ENCODE measurements at places on chromosomes 5 and 9.

DNA sequence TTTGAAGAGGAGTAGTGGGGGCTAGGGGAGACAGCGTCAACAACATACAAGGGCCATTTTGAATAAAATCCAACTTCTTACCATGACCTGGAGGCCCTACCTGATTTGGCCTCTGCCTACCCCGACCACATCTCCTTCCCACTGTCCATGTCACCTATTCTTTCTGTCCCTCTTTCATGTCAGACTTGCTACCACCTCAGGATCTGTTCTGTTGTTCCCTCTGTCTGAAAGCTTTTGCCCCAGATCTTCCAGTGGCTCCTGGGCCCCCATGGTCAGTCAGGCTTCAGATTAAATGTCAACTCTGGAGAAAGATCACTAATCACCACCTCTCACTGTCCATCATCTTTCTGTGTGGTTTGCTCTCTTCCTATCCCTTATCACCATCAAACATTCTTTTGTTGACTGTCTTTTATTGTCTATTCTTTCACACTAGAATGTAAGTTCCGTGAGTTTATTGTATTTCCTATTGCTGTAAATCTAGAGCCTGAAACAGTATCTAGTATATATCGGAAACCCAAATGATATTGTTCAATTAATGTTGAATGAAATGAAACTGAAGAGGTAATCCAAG lies 31.2 kb upstream of the APC start:
- DNase-seq, result no peak

GRCh38 chr5:131595088-131596033 lies 39.7 kb downstream of the RAPGEF6 start:
- DNase-seq, result peak; percentile 44

DNA sequence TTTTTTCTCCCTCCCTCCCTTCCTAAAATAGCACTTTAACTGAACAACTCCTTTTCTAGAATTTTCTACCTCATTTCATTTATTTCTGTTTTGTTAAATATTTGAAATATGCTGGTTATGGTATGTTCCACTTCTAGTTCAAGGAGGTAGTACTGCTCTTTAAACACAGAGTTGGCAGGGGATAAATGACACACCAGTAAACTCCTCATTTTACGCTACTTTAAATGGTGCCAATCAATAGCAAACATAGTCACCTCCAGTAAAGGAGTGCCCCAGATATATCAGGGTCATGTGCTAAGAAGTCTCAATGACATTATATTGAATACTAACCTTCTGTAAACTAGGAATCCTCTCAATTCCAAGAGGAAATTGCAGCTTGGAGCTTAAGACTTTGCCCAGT lies 56.9 kb downstream of the MYO10 start:
- DNase-seq, result no peak

GRCh38 chr5:84725946-84726570 lies 341.4 kb upstream of the EDIL3 start:
- DNase-seq, result no peak

DNA sequence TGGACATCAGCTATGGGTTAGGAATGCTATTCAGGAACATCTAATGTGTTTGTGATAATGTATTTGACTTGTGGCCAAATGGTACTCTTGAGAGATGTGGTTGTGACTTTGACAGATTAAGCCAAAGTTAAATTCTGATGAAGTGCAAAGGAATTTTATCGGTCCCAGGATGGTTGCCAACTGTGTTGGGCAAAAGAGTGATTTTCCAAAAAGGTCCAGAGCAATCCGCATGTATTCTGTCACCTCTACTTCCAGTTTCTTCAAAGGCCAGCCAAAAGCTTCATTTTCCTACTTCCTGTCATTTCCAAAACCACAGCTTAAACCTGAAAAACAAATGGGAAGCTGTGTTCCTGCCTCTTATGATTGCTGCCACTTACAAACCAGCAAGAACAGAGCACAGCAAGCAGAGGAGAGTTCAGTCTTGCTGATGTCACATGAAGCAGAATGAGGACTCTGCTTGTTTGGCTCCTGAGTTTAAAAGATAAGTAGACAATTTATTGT lies 59.8 kb downstream of the MARCHF3 start:
- no peak for DNase-seq

DNA sequence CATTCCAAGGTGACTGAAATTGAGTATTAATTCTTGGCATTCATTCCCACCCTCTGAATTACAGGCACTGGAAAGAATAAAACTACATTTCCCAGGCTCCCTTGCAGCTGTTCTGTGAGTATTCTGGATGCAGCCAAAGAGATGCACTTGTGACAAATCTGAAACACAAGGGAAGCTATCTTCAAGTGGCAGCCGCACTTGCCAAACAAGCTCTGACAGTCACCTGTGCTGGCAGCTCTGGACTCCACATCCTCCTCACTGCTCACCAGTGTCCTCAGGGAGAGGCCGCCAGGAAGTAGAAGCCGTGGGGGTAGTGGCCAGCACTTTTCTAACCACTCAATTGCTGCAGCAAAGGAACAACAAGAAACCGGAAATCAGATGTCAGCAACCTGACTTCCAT lies 275.0 kb downstream of the NR2F1-AS1 start:
- no peak for DNase-seq

DNA sequence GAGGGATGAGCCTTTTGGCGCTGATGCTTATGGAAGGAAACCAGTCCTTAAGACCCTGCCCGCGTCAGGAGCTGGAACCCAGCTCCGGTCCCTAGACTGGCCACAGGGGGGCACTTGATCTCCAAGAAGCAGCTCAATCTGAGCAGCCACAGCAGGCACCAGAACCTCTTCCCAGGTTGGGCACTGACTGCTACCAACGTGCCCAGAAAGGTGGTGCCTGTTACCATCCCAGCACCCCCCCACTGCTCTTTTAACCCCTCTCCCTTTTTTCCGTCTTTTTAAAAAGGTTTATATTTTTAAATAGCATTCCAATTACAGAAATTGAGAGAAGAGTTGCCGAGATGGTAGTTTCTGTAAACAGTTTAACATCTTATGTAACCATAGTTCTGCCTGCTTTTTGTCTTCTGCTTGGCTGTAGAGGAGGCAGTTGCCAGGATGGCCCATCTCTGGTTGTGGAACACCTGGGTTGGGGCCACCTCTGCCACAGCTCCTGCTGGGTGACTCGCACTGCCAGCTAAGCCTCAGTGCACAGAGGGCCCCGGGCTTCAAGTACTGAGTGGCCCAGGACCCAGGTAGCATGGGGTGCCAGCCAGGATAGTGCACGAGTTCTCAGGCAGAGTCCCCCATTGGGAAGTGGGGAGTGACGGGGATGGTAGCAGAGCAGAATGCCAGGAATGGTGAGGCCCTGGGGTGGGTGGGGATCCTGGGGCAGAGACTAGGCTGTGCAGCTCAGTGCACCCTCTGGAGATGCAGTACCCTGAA lies 62.8 kb downstream of the PFDN1 start:
- DNase-seq, result peak; percentile 78

DNA sequence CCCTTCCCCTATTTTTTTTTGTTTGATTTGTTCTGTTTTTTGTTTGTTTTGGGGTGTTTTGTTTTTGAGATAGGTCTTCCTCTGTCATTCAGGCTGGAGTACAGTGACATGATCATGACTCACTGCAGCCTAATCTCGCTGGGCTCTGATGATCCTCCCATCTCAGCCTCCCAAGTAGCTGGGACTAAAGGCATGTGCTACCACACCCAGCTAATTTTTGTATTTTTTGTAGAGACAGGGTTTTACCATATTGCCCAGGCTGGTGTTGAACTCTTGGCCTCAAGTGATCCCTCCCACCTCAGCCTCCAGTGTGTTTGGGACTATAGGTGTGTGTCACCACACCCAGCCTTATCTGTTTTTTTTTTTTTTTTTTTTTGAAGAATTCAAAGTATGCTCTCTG lies 605.4 kb downstream of the DNAH5 start:
- DNase-seq, result no peak

DNA sequence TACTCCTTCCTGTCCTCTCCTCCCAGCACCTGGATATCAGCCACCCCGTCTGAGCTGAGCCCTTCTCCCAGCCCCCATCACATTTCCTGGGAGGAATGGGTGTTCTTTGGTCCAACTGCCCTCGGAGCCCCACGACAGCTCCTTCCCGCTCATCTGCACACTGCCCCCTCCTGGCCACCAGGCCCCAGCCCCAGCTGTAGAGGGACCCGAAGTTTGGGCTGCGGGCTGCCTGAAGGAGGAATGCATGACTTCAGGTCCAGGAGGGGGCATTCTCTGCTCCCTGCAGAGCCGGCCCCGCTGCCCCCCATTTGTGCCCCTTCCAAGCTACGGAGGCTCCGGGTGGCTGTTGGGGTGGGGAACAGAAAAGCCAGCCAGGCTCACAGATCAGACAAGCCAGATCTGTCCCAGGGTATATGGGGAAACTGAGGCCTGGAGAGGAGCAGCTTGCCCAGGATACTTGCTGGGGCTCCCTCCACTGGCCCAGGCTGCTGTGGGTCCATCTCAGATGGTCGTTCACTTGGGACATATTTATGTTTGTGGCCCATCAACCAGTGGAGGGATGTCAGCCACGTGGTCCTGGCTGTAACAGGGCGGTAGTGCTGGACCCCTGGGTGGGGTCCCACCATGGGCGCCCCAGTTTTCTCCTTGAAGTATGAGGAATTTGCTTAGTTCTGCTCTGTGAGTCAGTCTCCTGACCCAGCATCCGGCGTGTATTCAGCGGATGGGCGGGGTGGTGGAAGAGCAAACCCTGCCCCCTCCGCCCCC lies 33.1 kb downstream of the DAB2IP start:
- DNase-seq, result peak; percentile 76

- DNase-seq, result no peak
Observed at GRCh38 chr5:103450333-103451061, 112.1 kb downstream of the NUDT12 start.
